ENCODE measurements at places on chromosomes 7 and 10. TPM values are rescaled to one million over a fixed set of nuclear protein-coding genes. Genes with fewer than 3 reads are reported as not detected.

- no peak for DNase-seq
Observed at GRCh38 chr10:796233-796632, 106.8 kb upstream of the DIP2C start.

DYNC1I1 gene
- total RNA-seq, result 2.9 TPM

DNA sequence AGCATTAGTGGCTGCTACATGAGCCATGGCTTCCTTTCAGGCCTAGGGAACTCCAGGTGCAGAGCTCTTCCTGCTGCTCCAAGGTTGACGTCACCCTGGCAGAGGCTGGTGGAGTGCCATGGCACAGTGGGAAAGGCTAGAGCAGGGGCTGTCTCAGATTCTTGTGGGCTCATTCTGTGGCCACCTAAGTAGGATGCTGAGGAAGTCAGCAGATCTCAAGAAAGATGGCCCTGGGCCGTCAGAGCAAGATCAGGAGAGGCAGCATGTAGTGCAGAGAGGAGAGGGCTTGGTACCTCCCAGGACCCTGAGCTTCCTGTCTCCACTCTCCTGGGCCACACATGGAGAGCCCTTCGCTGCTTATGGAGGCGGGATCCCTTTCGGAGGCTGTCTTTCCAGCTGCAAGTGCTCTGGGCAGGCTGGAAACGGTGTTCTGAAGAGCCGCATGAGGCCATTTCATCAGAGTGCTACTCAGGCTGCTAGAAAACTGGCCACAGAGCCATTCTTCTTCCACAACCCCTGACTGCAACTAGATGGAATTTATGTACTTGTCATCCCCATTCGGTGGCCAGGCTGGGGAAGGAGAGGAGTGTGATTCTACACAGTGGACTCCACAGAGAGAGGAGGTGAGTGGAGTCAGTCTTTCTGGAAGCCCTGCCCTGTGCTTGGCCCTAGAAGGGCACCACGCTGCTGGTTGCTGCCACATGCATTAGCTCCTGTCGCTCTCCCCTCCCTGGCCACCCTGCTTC, 304.2 kb downstream of the RPS24 start:
- DNase-seq, result no peak

DNA sequence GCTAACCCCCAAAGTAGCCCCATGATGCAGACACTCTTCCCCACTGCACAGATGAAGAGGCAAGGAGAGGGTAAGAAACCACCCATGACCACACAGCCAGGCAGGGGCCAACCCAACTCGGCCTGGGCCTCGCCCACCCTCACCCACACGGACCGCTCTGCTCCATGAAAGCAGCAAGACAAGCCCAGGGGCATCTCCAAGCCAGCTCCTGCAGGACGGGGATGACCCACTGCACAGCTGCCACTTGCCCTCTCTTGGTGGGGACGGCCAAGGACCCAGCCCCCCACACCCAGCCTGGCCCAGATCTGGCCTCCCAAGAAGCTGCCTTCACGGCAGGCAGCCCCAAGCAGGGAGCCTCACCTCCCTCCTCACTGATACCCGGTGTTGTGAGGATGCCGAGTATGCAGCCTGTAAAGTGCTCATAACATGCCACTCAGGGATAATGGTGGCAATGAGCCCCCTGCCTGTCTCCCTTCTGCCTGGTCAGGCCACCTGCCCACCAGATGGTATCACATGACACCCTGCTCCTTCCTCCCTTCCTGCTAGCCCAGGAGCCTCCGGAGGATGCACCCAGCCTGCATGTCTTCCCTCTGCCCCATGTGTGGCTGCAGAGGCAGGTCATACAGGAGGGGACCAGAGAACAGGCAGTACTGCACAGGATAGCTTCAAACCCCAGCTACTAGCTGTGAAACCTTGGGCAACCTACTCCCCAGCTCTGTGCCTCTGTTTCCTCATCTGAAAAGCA, 23.3 kb downstream of the OGDHL start:
- no peak for DNase-seq

All from umbilical cord (tissue), 2 donors.